ENCODE measurements at places on chromosomes 1 and 21.

DNA sequence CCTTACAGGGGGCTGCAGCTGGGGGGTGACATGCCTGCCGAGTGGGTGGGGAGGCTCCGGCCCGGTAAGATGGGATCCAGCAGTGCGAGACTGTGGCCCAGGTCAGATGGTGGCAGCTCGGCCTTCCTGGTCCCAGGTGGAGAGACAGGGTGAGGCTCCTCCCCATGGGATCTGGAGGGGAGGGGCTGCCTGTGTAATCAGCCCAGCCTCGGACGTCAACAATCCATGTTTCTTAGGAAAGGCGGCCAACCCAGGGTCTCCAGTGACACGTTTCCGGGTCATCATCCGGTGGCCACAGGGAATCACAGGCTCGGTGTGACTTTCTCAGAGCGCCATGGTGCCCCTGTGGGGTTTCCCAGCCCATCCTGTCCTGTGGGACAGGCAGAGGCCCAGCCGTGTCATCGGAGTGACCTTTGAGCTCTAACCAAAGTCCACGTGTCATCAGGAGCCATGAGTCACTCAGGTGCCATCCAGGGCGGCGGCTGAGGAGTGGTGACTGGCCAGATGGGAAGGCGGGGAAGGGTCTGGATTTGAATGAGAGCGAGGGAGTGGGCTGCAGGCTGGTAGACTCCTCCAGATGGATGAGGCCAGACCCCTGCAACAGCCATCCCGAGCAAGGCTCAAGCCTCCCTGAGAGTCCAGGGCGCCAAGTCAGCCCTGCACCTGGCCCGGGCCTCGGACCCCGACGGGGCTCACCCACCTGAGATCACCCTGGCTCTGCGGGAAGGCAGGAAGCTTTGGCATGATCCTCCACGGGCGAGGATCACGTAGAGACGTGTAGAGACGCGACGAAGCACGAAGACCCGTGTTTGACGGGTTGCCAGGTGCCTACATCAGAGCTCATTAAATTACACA, 6.6 kb upstream of the HES4 start:
- DNase-seq: peak; percentile 89

- DNase-seq: no peak
These were observed 155.4 kb downstream of the SLC45A1 start for GRCh38 chr1:8473121-8473875.

DNA sequence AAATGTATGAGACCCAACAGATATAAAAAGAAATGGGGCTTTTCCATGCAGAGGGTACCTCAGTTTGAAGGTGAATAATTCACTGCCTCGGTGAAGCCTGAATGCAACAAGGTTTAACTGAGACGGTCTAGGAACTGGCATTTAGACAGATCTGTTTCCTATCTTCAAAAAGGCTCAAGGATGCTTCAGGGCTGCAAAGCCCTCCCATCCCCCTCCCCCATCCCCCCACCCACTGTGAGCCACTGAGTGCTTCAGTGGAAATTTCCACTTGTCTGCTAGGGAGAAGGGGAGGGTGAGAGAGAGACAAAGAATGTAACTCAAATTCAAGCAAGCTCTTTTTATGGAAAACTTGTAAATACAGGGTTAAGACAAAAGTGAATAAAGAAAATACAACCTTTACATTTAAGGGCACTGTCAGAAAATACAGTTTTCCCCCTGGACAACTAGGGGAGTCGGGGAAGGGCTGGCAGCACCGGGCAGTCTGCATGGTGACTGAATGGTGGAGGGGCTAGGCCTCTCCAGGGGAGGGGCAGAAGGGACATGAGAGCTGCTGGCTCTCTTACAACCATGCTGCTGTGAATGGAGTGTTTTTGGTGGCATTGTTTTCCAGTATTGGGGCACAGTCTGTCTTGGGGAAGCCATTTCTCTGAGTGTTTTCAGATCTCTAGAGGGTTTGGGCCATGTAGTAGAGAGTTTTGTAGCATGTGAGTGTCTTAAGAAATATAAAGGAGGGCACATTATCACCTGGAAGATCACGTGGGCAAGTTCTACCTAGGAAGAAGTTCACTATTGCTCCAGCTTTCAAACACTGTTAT, 56.7 kb downstream of the MRPS6 start:
- peak; percentile 52 for DNase-seq

DNA sequence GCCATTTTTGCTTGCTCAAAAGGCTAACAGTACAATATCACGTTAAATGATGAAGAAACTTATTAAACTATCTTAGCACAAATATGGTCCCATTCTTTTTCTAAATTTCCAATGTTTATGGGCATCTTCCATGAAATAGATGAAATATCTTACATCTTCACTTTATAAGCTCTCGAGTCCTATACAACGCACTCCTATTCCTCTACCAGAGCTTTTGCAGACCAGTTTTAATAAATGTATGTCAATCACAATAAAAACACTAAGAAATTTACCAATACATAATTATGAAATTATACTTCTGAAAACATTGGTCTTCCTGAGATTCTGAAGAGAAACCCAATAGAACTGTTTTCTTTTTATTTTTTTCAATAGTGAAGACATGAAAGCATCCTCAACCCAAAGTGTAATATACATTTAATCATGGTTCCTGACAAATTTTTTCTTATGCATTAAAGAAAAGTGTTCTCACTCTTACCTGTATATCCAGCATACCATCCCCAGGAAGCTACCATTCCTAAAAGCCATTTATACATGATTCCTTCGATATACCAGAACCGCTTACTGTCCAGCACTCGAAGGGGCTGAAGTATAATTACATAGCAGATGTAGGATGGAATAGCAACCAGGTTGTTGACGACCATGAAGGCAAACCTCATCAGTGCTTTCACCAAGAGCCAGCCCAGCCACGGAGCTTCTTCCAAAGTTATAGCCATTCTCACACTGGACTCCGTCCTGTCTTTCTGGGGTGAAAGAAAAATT, 1.8 kb downstream of the LPGAT1 start:
- peak; percentile 13 for DNase-seq

DNA sequence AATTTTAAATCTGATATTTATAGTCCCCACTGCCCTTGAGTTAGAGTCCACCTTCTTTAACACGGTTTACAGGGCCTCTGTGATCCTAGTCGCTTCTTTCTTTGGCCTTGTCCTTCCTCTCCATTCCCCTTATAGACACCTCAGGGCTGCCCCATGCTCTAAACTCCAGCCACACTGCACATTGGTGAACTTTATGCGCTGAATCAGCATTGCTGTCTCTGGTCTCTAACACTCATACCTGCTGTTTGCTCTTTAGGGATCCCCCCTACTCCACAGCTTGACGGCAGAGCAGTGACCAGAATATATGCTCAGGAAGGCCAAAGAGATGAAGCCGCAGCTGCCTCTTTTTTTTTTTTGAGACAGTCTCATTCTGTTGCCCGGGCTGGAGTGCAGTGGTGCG, 30.2 kb downstream of the PLEKHO1 start:
- no peak for DNase-seq

Data from hepatocyte (in vitro differentiated cells).